Activated CD4-positive, alpha-beta T cell treated with anti-CD3 and anti-CD28 coated beads, Interleukin-2, amount 50 U/mL, for 1 hour (primary cell): ENCODE measurements at places on chromosomes 5 and 9.

- DNase-seq: no peak
Observed at GRCh38 chr9:128259156-128259555, 16.7 kb downstream of the GOLGA2 start.

- DNase-seq: no peak
Observed at GRCh38 chr5:6541256-6542013, 91.4 kb downstream of the NSUN2 start.

GRCh38 chr5:174617910-174618309 lies 106.5 kb upstream of the MSX2 start:
- no peak for DNase-seq

- no peak for DNase-seq
Observed at GRCh38 chr9:107060062-107060461, 197.1 kb downstream of the ZNF462 start.
